ENCODE measurements at places on chromosomes 12 and 14. TPM values are rescaled to one million over a fixed set of nuclear protein-coding genes. Genes with fewer than 3 reads are reported as not detected.

DNA sequence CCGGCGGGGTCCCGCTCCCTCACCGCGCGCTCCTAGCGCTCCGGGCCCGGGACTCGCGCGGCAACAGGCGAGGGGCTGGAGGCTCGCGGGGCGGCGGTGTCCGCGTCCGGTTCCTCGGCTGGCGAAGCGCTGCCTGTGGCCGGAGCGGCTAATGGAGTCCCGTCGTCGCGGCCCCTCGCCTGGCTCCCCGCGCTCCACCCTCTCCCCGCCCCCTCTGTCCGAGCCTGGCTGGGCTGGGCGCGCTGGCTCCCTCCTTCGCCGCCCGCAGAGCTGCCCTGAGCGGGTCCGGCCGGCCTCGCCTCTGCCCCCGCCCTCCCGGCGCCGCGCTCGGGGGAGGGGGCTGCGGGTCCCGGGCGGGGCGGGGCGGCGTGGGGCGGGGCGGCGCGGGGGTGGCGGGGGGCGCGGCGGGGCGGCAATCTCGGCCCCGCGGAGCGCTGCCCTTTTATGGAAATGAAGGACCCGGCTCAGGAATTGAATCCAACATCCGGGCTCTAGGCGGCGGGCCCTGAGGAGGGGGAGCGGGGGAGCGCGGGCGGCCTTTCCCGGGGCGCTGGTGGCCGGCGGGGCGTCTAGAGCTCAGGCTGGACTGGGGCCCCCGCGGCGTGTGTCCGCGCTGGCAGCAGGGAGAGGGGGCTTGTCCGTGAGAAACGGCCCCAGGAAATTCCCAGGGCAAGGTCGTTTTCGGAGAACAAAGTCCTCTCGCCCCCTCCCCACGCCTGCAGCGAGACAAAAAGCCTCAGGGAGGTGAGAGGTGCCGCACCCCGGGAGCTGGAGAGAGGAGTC, at the start of gene FERMT2:
TSS of gene FERMT2 (minus strand) at position 153 of the 783 bp plus-strand sequence. CDS start 482 bp downstream, outside the sequence.
- peak; percentile 86 for DNase-seq

DNA sequence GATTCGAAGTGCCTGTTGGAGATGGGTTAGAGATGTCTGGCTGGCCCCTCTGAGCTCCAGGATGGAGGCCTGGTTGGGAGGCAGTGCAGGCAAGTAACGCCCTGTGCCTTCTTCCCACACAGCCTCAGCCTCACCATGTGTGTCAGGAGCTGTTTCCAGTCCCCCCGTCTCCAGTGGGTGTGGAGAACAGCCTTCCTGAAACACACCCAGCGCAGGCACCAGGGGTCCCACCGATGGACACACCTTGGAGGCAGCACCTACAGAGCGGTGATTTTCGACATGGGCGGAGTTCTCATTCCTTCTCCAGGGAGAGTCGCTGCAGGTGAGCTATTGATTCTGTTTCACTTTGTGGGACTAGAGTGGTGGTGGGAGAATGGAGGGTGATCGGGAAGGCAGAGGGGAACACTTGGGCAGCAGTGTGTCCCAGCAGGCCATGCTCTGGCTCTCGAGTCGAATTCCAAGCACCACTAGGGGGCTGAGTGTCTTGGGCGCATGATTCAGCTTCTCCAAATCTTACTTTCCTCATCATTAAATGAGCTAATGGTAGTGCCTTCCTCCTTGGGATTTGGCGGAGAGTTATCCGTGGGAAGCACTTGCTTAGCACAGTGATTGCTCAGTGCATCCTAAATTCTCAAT, 6.8 kb downstream of the ACAD10 start:
- DNase-seq: no peak

- DNase-seq: no peak
These were observed 19.0 kb upstream of the TCL1B start for GRCh38 chr14:95667249-95667693.

DNA sequence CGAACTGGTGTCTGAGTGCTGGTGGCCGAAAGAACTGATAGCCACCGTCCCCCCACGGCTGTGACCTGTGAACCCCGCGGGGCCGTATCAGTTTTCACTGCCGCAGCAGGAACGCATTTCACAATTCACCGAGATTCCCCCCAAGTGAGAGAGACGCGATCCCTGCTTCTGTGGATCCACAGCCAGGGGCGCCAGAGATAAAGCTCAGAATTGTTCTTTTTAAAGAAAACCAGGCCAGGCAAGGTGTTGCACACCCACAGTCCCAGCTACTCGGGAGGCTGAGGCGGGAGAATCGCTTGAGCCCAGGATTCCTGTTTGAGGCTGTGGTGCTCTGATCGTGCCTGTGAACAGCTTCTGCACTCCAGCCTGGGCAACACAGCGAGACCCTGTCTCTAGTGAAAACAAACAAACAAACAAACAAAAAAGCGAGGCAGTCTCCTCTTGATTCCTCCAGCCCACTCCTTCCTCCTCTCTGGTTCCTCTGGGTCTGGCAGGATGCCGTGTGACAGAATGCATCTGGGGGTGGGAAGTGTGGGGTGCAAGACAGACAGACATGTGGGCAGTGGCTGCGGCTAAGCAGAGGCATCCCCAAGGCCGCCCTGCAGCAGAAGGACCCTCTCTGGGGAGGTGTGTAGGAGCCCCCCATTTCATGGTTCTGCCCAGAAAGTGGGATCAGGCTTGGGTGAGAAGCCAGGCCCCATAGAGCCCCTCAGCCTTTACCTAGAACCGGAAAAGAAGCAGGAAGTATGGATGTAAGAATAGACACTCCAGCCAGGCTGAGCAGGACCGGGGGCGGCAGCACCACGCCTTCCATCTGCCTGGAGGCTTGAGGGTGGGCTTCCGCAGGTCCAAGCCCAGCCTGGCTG, 39.2 kb upstream of the PPP1R13B start:
- DNase-seq: no peak

DNA sequence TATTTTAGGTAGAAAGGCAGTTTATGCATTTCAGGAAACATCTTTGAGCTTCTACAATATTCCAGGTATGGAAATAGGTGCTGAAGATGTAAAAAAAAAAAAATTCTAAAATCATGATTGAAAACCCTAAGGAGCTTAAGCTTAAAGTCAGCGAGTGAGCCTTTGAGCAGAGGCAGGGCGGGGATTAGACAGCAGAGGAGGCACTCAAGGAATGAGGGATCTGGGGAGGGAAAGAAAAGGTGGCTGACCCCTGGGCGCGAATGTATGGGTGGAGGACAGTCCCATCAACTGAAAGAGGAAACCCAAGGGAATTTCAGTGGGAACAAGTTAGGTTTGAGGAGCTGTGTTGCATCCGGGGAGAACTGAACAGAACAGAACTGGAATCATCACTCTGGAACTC, 6.4 kb upstream of the PTMS start:
- DNase-seq: no peak

- no peak for DNase-seq
These were observed 40.2 kb upstream of the OTOGL start for GRCh38 chr12:80059102-80059501.

GRCh38 chr14:61222388-61222787, 58.8 kb downstream of the TMEM30B start:
- no peak for DNase-seq

- DNase-seq: no peak
These were observed 127.4 kb upstream of the KRR1 start for GRCh38 chr12:75638792-75639191.

DNA sequence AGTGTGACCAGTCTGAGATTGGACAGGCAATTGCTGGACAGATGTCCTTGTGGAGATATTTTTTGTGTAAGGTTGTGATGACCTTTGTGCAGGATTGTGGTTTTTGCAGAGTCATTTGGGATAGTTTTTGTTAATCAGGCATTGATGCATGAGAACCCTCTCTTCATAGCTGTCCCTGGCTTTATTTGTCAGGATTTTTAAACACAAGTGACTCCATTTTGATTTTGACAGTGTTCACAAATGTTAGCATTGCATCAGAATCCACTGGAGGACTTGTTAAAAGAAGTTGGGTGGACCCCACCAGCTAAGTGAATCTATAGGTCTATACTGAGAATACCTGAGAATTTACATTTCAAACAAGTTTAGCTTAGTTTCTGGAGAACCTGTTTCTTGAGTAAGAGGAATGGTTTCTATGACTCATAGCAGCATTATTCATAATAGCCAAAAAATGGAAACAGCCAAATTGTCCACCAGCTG, 11.8 kb downstream of the FNTB start:
- DNase-seq: no peak

DNA sequence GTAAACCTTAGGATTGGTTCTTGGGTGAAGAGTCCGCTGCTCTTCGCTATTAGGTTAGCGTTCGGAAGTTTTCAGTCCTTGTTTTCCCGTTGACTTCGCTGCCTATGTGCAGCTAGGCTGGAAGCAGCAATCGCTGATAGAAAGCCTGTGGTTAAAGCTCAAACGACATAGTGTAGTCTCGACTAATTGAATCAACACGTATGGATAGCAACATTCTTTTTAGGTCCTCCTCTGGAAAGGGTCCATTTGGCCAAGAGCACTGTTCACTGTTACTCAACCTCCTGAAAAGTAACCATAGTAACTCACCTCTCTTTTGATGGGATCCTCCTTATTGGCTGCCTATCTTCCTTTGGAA, 355.5 kb downstream of the SNAPC1 start:
- no peak for DNase-seq

DNA sequence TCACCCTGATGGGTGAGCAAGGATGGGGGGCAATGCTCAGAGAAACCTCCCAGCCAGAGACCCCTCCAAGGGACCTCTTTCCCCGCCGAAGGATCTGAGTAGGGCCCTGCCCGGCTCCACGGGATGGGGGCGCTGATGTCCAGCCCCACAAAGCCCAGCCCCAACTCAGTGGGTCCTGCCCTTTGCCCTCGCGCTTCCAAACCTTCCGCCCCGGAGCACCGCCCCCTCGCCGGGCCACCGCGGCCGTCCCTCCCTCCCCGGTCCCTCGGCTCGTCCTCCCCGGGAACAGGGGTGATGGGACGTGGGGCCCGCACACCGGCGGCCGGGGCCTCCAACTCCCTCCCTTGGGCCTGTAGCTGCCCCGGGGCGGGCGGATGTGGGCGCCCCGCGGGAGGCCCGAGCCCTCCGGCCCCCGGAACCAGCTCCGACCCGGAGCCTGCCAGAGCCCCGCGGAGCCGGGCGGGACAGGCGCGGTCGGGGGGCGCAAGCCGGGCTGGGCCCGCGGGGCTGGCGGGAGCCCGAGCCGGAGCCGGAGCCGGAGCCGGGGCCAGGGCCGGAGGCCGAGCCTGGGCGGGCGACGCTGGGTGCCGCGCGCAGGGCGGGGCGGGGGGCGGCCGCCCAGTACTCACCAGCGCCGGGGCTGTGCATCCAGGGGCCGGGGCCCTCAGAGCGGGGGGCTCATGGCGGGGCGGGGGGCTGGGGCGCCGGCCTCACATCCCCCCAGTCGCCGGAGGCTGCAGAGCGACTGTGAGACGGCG, 386 bp downstream of the HDAC7 start:
- peak; percentile 55 for DNase-seq

DNA sequence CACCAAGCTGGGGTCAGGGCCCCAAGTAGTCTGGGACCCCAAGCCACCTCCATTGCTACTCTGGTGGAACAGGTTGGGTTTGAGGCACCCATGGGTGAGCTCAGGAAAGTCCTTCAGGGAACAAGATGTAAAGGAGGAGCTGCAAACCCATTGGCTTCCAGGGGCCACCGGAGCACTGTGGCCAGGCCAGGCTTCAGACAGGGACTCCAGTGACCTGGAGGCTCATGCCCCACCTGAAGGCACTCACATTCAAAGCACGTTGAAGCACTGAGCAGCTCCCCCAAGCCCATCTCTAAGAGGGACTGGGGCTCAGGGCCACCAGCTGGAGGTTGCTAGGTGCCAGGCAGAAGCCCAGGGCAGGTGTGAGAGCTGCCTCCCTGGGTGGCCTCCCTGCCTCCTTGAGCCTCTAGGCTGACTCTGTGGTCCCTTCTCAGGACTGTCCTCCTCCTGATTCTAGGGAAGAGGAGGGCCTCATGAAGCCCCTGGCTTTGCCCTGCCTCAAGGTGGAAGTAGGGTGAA, 49.1 kb downstream of the FAM222A start:
- DNase-seq: no peak

DNA sequence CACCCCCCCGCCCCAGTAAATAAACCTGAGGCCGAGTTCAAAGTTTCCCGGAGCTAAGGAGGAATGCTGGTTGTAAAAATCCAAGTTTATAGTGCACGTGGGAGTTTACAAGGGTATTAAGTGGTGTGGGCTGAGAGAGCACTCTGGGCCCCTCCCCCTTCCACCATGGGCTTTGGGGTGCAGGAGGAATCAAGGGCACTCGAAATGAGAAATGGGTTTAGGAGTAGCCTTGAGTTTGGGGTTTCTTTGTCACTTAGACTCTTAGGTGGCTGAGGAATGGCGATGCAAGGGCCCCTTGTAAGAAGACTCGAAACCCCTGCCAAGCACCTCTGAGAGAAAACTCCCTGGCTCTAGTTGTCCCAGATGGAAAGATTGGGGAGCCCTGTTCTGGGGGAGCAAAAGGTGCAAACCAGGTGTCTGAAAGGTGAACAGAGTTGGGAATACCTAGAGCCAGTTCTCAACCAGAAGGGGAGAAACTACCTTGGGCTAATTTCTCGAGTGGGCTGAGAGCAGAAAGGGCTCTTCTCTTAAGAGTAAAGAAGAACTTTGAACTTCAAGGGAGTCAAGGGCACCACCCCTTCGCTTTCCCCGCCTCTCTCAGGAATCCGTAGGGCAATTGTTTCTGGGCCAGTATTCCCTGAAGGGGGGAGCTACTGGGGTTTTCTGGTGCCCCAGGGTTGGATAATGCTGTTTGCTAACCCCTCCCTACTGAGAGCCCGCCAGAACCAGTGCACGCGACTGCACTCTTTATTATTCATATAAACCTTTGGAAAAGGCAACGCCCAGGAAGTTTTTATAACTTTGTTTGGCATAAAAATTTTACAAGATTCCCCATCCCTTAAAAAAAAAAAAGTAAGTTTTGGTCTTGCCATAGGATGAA, 4.0 kb upstream of the HOTAIR start:
- peak; percentile 82 for DNase-seq

GRCh38 chr12:12839873-12840579, 26.9 kb downstream of the DDX47 start:
- peak; percentile 84 for DNase-seq

DNA sequence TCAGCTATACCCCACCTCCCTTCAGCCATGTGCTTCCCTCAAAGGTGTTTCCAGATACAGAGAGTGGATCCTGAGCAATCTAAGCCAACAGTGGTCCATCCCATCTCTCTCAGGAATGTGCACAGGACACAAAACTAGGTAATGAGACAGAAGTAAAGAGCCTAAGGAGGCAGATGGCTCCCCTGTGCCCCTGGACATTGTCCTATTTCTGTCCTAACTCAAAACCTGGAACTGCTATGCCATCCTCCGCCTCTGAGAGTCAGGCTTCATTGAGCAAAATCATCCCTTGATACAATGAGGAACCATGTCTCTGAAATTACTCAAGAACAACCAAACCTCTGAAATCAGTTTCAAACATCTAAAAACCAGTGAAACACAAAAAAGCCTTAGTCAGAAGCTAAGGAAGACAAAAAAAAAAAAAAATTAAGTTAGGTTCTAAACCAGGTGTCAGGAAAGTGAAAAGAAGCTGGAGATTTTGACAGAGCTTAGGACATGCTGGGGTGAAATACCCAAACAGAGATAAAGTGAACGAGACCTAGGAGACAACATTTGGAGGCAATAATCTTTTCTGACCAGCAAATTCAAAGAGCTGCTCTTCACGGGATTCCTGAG, 200.3 kb upstream of the PLEKHG7 start:
- no peak for DNase-seq

Gene MGAT4C
- not detected for total RNA-seq

Gene CEBPE
- total RNA-seq: not detected

Gene ALG10
- 7.4 TPM for total RNA-seq

Gene LYZ
- not detected for total RNA-seq

Gene IRAK4
- total RNA-seq: 19.2 TPM

Gene PCED1B
- total RNA-seq: 13.1 TPM
